ENCODE measurements at places on chromosomes 12 and 14. TPM values are rescaled to one million over a fixed set of nuclear protein-coding genes. Genes with fewer than 3 reads are reported as not detected.

GRCh38 chr14:59997449-59997848, 77.5 kb downstream of the LRRC9 start:
- DNase-seq: no peak

SMAGP gene
- total RNA-seq: 20.1 TPM

DNA sequence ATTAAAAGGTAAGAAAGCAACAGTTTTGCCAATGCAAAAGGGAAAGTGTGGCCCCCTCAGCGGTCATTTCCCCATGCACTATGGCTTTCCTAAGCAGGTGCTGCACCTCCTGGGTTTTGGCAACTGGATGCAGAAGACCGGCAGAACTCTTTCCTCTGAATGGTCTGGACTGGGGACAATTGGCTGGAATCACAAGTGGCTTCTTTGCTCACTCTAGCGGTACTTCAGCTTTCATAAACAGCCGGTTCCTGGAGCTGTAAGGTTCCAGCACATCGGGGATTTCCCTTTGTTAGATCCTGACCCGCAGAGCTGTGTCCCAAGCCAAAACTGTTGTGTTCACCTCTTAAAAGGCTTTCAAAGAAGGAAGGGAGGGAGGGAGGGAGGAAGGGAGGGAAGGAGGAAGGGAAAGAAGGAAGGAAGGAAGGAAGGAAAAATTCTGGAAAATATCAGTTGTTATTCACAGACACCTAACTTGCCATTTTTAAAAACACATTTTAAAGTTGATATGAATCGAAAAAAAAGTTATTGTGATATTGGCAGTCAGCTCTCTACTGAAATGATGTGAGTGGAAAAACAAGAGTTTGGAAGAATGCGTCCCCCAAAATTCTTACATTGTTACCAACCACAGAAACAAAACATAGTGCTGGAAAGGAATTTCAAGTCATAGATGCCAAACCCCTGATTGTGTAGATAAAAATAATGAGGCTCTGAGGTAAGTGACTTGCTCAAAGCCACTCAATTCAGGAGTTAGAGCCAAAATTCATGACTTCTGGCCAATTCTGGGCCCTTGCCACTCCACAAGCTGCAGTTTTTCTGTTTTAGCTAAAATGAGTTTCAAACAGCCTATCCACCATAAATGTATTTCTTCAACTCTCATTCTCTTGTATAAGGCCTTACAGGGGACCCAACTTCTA, 220.6 kb upstream of the HMGA2 start:
- DNase-seq: peak; percentile 80

DNA sequence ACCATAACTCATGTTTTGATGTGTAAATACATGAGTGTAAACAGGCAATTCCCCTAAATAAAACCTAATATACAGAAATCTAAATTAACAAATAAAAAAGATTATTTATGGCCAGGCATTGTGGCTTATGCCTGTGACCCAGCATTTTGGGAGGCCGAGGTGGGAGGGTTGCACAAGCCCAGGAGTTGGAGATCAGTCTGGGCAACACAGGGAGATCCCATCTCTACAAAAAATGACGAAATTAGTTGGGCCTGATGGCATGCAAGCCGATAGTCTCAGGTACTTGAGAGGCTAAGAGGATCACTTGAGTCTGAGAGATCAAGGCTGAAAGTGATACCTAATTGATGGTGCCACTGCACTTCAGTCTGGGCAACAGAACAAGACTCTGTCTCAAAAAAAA, 48.7 kb downstream of the BCAT1 start:
- no peak for DNase-seq

GRCh38 chr14:68702135-68702534, 90.7 kb downstream of the ZFP36L1 start:
- DNase-seq: no peak

DNA sequence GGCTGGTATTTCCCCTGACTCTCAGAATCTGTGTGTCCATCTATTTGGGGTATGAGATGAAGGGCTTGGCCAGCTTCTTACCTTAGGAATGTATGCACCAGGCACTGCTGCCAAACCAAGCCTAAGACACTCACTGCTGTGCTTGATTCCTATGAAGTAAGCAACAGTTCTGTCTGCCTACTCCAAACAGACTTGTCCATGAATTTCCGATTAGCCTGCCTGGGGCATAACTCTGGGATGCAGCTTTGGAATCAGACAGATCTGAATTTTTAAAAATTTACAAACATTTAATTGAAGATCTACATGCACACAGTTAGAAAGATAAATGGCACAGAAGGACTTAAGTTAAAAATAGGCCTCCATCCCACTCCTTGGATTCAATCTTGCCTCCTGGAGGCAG, 59.5 kb upstream of the JDP2 start:
- no peak for DNase-seq

GSG1 gene
- total RNA-seq: not detected

DNA sequence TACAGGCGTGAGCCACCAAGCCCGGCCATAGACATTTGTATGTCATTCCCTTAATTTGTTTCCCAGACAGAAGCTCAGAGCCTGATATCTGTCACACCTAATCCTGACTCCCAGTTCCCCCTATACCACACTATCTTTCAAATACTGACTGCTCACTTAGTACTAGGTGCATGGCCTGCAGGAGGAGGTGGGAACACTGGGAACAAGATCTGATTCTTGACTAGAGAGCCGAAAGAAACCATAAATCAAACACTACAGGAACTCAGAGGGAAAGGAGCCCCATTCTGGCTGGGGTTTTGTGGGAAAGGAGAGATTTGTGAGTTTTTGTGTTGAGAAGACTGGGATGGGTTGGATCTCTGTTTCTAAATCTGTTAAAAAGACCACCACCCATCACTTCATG, 4.9 kb downstream of the KHNYN start:
- no peak for DNase-seq

RAB21 gene
- total RNA-seq: 36.7 TPM

BDKRB2 gene
- total RNA-seq: 8.0 TPM

SERPINA12 gene
- not detected for total RNA-seq

- no peak for DNase-seq
These were observed 842 bp downstream of the OAS2 start for GRCh38 chr12:112979041-112979680.

All from MG63 (cell line).